ENCODE measurements at places on chromosomes 4 and X.

DNA sequence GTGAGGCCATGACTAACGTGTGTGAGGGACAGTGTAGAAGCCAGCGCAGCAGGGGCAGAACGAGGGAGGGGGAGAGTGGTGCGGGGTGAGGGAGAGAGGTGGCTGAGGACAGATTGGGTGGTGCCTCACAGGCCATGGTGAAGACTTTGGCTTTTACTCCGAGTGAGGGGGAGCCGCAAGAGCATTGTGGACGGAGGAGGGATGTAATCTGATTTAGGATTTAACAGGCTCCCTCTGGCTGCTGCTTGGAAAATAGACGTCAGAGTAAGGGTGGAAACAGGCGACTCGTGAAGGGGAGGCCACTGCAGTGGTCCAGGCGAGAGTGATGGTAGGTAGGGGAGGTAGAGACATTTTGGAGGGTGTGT is 13.0 kb downstream of the PPP1R3F start:
- DNase-seq = peak; percentile 13

DNA sequence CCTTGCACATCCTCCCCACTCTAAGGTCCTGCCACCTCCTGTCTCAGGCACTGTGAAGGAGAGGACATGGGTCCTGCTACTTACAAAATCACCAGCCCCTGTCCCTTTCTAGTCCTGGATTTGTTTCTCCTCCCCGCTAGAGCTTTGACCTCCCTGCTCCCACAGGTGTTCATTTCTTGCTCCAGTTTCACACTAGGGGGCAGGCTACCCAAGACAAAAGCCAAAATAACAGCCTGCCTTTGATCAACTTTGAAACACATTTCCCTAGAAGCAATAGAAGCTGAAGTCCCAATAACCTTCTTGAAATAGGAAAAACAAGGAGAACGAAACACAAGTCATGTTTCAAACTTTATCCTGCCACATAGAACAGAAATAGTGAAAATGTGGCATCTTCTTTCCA is 164.4 kb downstream of the QDPR start:
- peak; percentile 16 for DNase-seq

- no peak for DNase-seq
Measured at GRCh38 chrX:130714665-130715064, 188.3 kb downstream of the ENOX2 start.

GRCh38 chr4:127558489-127559407 is 74.0 kb upstream of the INTU start:
- no peak for DNase-seq

DNA sequence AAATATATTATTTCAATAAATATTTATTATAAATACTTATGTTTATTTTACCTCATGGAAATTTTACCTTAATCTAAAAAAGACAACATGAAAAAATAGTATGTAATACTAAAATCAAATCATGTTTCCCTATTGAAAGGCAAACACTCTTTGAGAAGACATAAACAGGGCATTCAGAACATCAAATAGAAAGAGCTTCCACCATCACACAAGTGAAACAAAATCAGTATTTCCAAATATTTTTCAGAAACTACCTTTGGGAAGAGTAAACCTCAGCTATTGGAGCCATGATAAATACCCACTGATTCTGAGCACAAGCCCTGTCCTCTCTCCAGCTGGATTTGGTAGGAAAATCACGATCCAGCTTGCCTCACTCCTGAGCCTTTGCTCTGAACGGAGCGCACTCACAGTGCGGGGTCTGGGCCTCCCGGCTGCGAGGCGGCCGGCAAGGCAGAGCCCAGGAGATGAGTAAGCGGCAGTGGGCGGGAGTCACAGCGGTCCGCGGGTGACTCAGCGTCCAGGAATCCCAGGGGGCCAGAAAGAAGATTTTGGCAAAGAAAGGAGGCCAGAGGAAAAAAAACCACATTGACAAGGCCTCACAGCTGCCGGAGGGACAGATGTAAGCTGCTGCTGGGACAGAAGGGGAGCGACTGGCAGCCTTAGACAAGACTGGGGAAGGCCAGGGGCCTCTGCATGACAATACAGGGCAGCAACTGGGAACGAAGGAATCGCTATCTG is 14.7 kb upstream of the ANXA5 start:
- DNase-seq = peak; percentile 77

- DNase-seq = peak; percentile 52
Measured at GRCh38 chr4:156779774-156780173, 191.8 kb downstream of the PDGFC start.

DNA sequence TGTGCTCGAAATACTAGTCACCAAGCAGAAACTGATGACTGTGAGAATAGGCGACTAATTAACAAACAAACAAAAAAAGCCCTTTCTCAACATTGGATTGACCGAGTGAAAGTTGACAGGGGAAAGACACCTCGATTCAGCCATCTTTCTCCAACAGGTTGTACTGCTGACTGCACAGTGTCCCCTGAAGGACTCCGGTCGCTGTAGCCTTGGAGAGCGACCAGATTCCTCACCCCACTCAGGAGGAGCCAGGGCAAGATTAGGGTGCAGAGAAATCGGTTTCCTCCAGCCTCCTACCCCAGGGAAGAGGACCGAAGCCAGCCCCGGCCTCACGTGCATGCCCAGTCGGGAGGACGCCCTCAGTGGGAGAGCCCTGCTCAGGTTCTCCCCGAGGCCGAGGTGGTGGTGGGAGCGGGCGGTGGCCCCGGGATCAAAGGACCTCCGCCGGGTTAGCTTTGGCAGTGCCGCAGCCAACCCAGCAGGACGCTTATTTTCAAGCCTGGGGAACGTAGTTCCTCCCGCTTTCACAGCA is 1.1 kb upstream of the RAP1GDS1 start:
- DNase-seq = peak; percentile 7

GRCh38 chr4:13539047-13539618 is 5.2 kb downstream of the NKX3-2 start:
- DNase-seq = no peak

DNA sequence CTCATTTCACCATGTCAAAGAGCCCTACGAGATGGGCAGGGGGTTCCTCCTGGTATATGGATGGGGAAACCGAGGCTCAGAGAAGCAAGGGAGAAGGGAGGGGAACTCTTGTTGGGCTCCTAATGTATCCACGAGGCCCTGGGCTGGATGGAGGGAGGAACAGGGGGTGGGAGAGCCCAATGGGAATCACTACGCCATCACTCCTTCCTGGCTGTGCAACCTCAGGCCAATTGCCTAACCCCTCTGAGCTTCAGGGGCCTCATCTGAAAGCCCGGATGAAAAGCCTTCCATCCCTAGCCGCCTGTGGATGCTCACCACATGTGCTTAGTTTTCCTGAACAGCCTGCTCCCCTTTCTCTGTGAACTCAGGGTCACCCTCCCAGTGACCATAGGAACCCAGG is 57.8 kb downstream of the PPP2R2C start:
- no peak for DNase-seq

DNA sequence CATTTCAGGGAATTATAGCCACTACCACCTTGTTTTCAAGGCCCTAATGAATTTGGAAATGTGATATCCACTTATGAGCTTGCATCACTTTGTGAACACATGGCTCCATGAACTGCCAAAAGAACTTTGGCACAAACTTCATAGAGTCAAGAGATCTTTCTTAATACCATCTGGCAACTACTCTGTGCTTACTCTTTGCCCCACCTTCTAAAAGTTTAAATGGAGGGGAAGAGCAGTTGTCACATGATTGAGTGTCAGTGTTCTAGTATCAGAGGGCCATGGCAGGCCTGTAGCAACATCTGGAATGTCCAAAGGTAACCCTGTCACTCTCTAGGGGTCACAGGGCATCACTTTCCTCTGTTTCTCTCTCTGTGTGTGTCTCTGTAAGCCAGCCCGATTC is 2.6 kb upstream of the ADH1B start:
- no peak for DNase-seq

DNA sequence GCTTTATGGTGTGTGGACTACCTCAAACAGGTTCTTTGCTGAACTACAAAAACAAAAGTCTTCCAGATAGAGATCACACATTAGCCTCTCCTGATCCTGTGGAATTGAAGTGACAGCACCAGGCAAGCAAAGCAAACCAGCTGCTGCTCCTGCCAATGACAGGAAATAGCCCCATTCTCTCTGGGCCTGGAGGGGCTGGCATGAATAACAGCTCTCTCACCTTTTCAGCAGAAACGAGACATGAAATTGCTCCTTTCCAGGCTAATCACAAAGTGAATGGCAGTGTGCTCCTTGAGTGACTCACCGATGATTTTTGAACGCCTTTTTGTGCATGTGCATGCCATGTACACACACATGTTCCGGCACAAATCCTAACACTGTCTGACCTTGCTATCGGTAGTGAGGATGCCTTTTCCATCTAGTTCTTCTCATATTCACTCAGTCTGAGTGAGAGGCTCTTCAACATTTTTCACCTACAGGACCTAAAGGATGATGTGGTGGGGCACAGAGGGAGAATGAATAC is 24.4 kb downstream of the MFAP3L start:
- DNase-seq = no peak

GRCh38 chr4:40940317-40940741 is 190.6 kb downstream of the NSUN7 start:
- DNase-seq = no peak

DNA sequence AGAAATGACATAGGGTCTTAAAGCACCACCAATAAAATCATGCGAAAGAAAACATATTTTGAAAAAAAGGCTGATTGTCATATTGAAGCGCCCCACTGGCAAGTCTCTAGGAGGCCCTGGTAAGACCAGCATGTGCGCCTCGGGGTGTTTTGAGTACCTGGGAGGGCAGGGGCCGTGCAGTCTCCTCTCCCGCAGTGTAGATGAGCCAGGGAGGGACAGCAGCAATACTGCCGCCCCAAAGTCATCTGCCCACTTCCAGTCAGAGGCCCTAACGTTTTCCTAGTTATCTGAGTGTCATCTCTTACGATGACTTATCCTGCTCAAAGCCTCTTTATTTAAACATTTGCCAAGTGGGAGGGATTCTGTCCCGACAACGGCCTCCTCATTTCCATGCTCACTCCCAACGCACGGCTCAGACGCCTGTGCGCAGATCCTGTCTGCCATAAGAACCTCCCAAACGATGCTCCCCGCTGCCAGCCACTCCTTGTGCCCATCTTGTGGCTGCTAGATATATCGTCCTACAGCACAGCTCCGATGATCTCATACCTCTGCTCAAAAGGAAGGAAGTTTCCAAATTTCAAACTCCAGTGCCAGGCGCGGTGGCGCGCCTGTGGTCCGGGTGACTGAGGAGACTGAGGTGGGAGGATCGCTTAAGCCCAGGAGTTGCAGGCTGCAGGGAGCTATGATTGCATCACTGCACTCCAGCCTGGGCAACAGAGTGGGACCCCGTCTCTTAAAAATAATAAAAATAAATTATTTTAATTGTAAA is 17.2 kb upstream of the SCRG1 start:
- no peak for DNase-seq

DNA sequence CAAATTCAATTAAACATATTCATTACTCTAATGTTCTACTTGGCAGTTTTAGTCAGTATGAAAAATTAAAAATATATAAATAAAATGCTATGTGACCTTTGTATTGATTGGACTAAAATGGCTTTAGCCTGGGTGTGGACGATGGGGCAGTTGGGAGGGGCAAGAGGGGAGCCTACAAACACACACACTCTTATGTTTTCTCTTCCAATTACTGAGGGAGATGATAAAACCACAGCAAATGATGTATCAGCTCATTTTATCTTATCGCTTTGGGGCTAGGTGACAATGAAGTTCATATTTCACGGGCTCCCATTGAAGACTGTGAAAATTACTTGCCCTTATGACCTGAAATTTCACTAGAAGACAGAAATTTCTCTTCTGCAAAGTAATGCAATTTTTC is 84.3 kb upstream of the MAB21L2 start:
- no peak for DNase-seq

DNA sequence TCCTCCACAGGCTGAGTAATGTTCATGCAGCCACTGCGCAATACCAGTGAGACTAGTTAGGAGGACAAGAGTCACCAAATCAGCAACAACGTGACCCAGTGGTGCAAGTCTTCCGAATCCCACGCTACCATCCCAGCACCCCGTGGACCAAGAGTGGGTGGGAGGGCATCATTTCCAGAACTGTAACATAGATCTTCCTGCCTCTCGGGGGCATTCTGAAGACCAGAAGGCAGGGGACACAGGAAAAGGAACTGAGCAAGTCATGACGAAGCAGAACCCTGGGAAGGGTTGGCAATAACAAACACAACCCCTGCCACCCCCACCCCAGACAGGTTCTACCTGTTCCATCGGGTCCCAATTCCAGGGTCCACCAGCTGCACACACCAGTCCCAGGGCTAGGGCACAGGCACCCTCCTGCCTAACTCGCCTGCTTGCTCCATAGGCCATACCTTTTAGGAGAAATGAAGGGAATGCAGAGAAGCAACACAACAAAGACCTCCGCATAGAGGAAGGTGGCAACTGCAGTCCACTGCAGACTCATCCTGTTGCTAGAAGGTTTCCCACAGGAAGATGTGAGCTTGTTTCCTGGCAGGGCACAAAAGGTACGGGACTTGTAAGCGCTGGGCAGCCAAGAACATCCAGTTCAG is 1.4 kb downstream of the BCAP31 start:
- no peak for DNase-seq

GRCh38 chrX:74505437-74505836 is 84.1 kb downstream of the SLC16A2 start:
- DNase-seq = no peak

DNA sequence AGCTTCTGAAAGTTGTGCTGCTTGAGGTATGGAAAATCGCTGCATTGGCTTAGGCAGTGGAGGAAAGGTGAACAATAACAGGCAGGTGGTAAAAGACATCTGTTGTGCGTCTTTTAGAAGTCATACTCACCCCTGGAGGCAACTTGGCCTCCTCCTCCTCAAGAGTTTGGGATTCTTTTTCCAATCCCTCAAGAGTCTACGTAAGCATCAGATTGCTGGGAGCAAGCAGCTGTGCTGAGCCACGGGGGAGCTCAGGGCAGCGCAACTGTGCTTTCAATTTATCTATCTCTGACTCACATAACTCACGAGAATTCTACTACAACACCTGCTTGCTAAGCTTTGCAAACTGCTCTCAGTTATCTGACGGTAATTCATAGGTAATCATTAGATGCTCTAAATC is 6.4 kb upstream of the RBMX2 start:
- no peak for DNase-seq

- DNase-seq = no peak
Measured at GRCh38 chrX:115642311-115642710, 81.3 kb downstream of the PLS3 start.

DNA sequence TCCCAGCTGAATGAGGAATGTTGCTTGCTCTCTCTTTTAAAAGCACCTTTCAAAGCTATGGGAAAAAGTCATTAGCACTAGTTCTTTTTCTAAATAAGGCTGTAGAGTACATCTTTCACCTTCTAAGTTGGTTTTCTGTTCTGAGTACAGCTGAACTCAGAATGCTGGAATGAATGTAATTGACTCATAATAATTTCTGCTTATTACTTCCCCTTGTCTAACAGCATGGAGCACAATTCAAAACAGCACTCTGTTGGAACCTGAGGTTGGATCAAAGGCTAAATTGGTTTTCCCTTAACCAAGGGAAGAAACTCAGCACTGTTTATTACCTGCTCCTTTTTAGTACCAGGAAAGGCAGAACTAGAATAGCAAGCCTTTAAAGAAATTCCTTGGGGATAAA is 33.5 kb upstream of the CYP2U1 start:
- no peak for DNase-seq

- no peak for DNase-seq
Measured at GRCh38 chr4:176838601-176839433, 46.1 kb upstream of the VEGFC start.
